Activated naive CD8-positive, alpha-beta T cell treated with anti-CD3 and anti-CD28 coated beads for 36 hours (primary cell): ENCODE measurements at places on chromosomes 7 and 10. TPM values are rescaled to one million over a fixed set of nuclear protein-coding genes. Genes with fewer than 3 reads are reported as not detected.

- no peaks in the 10 kb centered on the region for H3K4me1 ChIP-seq
- H3K36me3 ChIP-seq = no peaks in the 10 kb centered on the region
- H3K4me3 ChIP-seq = no peak overlapping the region
- no peak overlapping the region for H3K27ac ChIP-seq
- H3K27me3 ChIP-seq = peaks cover 4% of the 10 kb centered on the region
Measured at GRCh38 chr10:1809139-1809741, 71.9 kb upstream of the ADARB2 start.

DNA sequence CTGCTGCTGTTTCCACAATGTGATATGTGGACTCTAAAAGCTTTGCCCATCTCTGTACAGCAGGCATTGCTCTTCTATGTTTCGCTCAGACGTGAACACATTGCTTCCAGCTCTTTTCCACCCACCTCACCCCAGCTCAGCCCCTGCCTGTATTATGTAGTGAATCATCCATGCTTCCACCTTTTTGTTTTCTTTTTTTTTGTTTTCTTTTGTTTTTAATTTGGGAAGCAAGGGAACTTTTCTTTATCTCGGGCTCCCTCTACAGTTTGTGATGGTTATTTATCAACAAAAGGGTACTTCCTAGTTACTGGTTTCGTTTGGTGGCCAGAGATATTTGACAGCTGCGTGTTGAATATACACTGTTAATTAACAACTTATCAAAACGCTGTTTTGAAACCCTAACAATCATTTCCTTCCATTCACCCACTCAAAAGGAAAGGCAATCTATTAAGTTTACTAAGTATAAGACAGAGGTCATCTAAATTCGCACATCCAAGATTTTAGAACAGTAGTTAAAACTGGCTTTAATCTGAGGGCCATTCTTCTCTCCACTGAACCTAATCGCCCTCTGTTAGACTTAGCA lies 127.9 kb upstream of the STK17A start:
- no peak overlapping the region for H3K4me3 ChIP-seq
- H3K4me1 ChIP-seq = peaks cover 3% of the 10 kb centered on the region
- H3K27me3 ChIP-seq = no peaks in the 10 kb centered on the region
- H3K36me3 ChIP-seq = no peaks in the 10 kb centered on the region
- no peak overlapping the region for H3K27ac ChIP-seq

DNA sequence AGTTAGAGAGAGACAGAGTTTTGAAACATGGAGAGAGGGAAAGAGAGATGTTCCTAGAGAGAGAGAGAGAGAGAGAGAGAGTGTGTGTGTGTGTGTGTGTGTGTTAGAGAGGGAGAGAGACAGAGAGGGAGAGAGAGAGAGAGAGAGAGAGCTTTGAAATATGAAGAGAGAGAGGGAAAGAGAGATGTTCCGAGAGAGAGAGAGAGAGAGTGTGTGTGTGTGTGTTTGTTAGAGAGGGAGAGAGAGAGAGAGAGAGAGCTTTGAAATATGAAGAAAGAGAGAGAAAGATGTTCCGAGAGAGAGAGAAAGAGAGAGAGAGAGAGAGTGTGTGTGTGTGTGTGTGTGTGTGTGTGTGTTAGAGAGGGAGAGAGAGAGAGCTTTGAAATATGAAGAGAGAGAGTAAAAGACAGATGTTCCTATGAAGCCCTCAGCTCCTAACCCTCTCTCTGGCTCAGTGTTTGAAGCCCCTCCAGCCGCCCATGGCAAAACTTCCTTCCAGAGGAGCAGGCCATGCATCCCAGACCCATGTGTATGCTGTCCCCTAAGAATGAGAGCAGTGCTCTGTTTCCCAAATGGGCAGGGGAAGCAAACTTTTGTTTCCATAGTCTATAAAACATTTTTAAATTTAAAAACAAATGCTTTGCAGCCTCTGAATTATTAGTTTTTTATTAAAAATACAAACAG lies 130.9 kb downstream of the KCNMA1 start:
- DNase-seq = no peak
- no peak overlapping the region for H3K4me3 ChIP-seq
- H3K4me1 ChIP-seq = peaks cover 8% of the 10 kb centered on the region
- H3K36me3 ChIP-seq = no peaks in the 10 kb centered on the region

DNA sequence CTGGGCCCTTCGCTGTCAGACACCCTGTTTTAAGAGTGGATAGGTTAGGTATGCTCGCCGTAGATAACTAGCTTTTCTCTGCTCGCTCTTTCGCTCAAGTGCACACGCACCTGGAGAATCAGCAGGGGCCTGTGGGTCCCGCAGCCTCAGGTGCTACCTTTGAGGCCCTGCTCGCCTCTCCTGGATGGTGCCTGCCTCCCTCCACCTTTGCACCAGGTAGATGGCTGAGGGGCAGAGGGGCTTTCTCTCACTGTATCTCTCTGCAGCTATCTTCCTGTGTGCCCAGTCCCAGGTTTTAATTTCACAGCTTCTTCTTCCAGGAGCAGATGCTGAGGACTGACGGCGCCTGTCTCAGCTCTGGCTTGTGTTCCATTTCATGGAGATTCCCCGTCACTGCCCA lies 227.9 kb downstream of the TCF7L2 start:
- H3K27ac ChIP-seq = no peak overlapping the region
- H3K36me3 ChIP-seq = no peaks in the 10 kb centered on the region
- no peaks in the 10 kb centered on the region for H3K27me3 ChIP-seq

DNA sequence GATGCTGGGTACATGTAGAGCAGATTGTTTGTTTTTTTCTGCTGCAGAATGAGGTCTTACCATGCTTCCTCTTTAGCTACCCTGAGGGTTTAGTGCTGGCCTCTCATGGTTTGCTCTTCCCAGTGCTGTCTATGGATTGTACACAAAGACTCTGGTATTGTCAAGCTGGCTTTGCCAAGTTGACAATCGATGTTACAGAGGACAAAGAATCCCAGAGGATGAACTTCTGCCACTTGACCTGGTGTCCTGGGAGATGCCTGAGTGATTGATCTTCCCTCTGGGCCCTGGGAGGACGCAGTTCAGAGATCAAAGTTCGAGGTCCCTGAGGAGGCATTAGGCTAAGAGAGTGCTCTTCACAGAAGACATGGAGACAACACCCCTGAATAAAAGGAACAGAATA lies 865.4 kb downstream of the CCSER2 start:
- no peak overlapping the region for H3K4me3 ChIP-seq
- no peaks in the 10 kb centered on the region for H3K36me3 ChIP-seq
- no peak for DNase-seq
- peaks cover 3% of the 10 kb centered on the region for H3K27me3 ChIP-seq
- no peak overlapping the region for H3K27ac ChIP-seq
- no peaks in the 10 kb centered on the region for H3K4me1 ChIP-seq

SEMA3E gene
- not detected for total RNA-seq
